ENCODE measurements at places on chromosomes 6 and 20. TPM values are rescaled to one million over a fixed set of nuclear protein-coding genes. Genes with fewer than 3 reads are reported as not detected.

The MRPS18A gene
- 49.5 TPM for total RNA-seq

The GSTA3 gene
- not detected for total RNA-seq

The PPP1R3G gene
- 0.07 TPM for total RNA-seq

The EMILIN3 gene
- 7.5 TPM for total RNA-seq

The IGF2R gene
- total RNA-seq: 97.3 TPM

The NMBR gene
- not detected for total RNA-seq

The ATRN gene
- total RNA-seq: 28.7 TPM

The CDSN gene
- not detected for total RNA-seq

The CCN6 gene
- not detected for total RNA-seq

The PNLDC1 gene
- total RNA-seq: 0.49 TPM

The TRIM10 gene
- not detected for total RNA-seq

DNA sequence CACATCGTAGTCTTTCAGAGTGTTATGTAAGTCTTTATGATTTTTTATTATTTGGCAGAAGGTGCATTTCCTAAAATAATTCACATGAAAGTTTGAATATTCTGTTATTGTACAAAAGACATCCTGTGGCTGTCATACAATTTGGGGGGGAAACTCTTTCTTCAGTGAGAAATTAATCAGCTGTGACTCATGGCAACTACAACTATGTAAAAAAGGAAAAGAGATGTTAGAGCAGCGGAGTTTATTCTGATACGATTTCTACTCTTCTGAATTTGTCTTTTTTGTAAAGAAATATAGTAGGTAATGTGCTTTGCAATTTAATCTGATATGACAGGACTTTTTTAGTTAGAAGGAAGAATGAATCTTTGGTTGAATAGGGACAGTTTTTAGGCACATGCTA, 14.2 kb downstream of the COL19A1 start:
- H3K4me1 ChIP-seq: no peaks in the 10 kb centered on the region
- DNase-seq: no peak
- H3K27ac ChIP-seq: no peak overlapping the region
- H3K27me3 ChIP-seq: no peaks in the 10 kb centered on the region
- H3K4me3 ChIP-seq: no peak overlapping the region

- H3K4me1 ChIP-seq: peaks cover 16% of the 10 kb centered on the region
- no peak overlapping the region for H3K4me3 ChIP-seq
- no peak overlapping the region for H3K27ac ChIP-seq
Measured at GRCh38 chr6:150412221-150412620, 43.4 kb downstream of the IYD start.

DNA sequence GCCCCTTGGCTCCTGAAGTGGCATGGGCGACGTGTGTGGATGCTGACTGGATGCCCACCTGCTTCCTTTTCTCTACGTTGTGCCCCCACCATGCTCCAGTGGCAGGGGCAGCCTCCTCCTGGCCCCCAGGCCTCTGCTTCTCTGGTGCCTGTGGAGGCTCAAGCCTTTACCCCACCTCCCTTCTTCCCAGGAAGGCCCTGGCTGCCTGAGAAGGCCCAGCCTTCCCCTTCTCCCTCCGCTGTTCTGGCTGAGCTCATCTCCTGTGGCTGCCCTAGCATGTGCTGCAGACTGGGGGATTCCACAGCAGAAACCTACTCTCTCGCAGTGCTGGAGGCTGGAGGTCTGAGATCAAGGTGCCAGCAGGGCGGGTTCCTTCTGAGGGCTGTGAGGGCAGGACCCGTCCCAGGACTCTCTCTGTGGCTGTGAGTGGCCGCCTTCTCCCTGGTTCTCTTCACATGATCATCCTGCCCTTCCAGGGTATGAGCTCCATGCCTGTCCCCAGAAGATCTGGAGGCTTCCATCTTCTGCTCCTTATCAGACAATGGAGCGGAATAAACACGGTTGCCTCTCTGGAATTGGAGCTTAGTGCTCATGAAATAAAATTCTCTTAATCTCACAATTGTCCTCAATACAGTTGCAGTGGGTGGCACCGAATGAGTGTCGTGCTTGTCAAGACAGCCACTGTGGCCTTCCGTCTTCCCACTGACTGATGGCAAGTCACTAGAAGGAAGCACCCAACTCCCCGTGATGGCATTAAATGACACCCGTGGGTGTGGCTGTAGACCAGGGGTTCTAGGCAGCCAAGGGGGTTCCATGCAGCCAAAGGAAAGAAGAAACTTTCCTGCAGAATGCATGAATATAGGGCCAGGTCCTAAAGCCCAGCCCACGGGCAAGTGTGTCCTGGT, 25.1 kb downstream of the PHACTR3 start:
- no peak overlapping the region for H3K27ac ChIP-seq
- peaks cover 10% of the 10 kb centered on the region for H3K4me1 ChIP-seq
- no peak for DNase-seq
- H3K27me3 ChIP-seq: peaks cover 63% of the 10 kb centered on the region
- peaks cover 3% of the 10 kb centered on the region for H3K36me3 ChIP-seq

- H3K27me3 ChIP-seq: no peaks in the 10 kb centered on the region
- DNase-seq: no peak
- peaks cover 22% of the 10 kb centered on the region for H3K36me3 ChIP-seq
- H3K27ac ChIP-seq: no peak overlapping the region
- H3K4me3 ChIP-seq: no peak overlapping the region
- peaks cover 4% of the 10 kb centered on the region for H3K4me1 ChIP-seq
Measured at GRCh38 chr6:158115102-158115501, 53.0 kb downstream of the SERAC1 start.

DNA sequence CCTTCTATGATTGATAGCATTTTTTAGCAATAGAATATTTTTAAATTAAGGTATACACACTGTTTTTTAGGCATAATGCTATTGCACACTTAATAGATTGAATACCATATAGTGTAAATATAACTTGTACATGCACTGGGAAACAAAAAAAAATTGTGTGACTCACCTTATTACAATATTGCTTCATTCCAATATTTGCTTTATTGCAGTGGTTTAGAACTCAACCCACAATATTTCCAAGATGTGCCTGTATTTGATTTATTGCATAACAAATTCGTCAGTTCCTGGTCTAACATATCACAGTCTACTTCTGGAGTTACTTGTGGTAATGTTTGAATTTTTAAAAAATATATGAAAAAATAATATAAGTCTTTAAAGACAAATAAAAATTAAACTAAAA, 41.9 kb upstream of the DEFB112 start:
- no peaks in the 10 kb centered on the region for H3K4me1 ChIP-seq
- H3K36me3 ChIP-seq: no peaks in the 10 kb centered on the region
- H3K4me3 ChIP-seq: no peak overlapping the region
- H3K27me3 ChIP-seq: no peaks in the 10 kb centered on the region

DNA sequence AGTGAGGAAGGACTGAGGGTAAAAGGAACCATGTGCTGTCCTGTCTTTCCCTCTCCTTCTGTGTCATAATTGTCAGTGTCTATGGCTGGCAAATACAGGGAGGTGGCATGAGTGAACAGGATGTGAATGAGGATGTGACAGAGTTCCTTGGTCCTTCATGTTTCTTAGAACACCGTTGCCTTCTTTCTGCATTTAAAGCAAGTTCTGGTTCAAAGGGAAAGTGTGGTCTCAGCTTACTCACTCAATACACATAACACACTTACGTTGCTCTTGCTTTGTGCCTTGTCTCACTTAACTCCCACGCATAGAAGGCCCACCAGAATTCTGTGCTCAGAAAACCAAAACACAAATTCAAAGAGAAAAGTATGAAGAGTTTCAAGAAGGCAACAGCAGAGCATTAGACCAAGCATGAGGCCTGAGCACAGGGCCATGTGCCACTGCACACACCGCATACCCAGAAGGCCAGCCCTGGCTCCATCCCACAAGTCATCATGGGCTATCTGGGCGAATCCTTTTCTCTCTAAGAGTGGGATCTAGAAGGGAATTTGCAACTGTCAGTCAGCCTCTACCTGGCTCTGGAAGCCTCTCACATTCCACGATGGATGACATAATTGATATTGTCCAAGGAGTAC, 38.9 kb upstream of the SAYSD1 start:
- DNase-seq: no peak
- no peaks in the 10 kb centered on the region for H3K4me1 ChIP-seq
- no peak overlapping the region for H3K27ac ChIP-seq

- no peak overlapping the region for H3K4me3 ChIP-seq
- peaks cover 49% of the 10 kb centered on the region for H3K4me1 ChIP-seq
- H3K36me3 ChIP-seq: peaks cover 10% of the 10 kb centered on the region
- H3K27ac ChIP-seq: no peak overlapping the region
- DNase-seq: no peak
Measured at GRCh38 chr20:37984018-37984785, 49.1 kb downstream of the TTI1 start.

DNA sequence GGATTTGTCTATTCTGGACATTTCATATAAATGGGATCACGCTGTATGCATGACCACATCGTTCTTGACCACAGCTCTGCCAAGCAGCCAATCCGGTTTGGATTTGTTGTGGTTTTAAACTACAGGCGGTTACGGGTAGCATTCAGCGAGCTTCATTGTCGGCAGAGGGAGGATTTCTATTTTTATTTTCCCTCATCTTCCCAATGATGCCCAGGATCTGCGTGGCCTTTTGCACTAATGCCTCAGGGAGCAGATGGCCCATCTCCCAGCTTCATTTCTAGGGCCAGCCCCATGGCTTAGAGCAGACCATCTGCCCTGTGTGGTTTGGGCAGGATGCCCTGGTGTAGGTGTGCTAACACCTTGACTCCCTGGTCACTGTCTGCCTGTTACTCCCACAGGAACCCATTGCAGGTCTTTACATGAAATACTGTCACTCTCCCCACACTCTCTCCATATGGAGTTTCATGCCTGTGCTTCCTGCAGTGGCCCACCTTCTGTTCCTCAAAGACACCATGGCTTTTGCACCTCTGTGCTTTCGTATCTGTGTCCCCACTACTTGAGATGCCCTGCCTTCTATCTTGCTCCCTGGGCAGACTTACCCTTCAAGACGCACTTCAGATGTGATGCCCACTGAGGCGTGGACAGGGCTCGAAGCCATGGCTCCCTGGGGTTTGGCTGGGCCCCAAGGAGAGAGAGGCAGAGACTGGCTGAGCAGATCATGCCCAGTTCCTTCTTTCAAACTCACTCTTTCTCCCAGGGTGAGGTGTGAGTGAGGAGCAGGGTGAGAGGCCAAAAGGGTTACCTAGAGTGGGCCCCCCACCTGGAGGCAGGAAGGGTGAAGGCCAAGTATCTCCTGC, 26.0 kb downstream of the SDCBP2 start:
- no peak overlapping the region for H3K4me3 ChIP-seq
- no peaks in the 10 kb centered on the region for H3K36me3 ChIP-seq
- DNase-seq: no peak
- no peak overlapping the region for H3K27ac ChIP-seq

DNA sequence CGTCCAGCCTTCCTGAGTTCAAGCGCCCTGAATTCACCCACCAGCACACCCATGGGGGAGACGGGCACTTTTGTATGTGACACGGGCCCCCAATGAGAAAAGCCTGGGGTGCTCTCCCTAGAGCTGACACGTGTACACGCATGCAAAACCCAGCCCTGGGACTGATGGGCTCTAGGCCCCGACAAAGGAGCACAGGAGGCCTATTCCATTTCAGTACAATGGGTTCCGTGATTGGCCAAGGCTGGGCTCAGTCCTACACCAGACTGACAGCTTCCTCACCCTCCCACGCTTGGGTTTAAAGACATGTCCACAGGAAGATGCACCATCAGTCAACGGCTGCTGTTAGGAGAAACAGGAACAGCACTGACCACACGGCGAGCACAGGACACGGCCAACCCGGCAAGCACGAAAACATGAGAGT, 8.8 kb downstream of the ZBTB46 start:
- no peak overlapping the region for H3K4me3 ChIP-seq
- H3K4me1 ChIP-seq: peaks cover 25% of the 10 kb centered on the region
- H3K27ac ChIP-seq: no peak overlapping the region
- H3K36me3 ChIP-seq: no peaks in the 10 kb centered on the region
- no peaks in the 10 kb centered on the region for H3K27me3 ChIP-seq

DNA sequence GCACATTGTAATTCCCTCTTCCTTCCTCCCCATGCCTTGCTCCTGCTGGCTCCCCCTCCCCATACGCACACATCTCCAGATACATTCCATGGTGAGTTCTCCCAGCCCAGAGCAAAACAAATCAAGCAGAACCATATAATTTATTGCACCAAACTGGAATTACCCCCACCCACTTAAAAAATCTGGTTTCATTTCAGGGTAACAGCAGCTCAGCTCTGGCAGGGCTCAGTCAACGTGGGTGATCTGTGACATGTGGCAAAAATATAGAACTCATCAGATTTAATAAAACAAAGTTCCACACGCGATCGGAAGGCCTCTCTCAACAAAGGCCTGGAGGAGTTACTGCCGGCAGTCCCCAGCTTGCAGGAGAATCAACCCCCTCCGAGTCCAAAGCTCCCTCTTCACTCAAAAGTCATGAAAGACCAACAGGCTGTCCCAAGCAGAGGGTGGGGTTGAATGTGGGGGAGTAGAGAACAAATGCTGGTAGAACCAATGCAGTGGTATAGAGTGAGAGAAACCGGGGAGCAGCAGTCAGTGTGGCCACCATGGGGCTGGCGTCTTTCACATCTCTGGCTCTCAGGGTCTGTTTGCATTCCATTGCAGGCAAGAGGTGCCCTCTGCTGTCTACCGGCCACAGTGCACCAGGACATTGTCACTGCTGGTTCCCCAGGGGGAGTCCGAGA, 323.3 kb upstream of the NT5E start:
- H3K4me3 ChIP-seq: no peak overlapping the region
- no peaks in the 10 kb centered on the region for H3K4me1 ChIP-seq
- H3K36me3 ChIP-seq: no peaks in the 10 kb centered on the region
- DNase-seq: peak; percentile 43
- H3K27me3 ChIP-seq: peaks cover 48% of the 10 kb centered on the region

GRCh38 chr6:2412731-2413130, 167.3 kb upstream of the GMDS start:
- H3K27ac ChIP-seq: no peak overlapping the region
- DNase-seq: no peak
- no peaks in the 10 kb centered on the region for H3K27me3 ChIP-seq
- H3K36me3 ChIP-seq: no peaks in the 10 kb centered on the region
- no peaks in the 10 kb centered on the region for H3K4me1 ChIP-seq

GRCh38 chr6:124961464-124961776, 817 bp upstream of the RNF217 start:
- H3K4me1 ChIP-seq: peaks cover 34% of the 10 kb centered on the region
- H3K27me3 ChIP-seq: peaks cover 3% of the 10 kb centered on the region
- no peak for DNase-seq
- no peaks in the 10 kb centered on the region for H3K36me3 ChIP-seq
- peak overlapping the region; percentile 93 for H3K4me3 ChIP-seq

DNA sequence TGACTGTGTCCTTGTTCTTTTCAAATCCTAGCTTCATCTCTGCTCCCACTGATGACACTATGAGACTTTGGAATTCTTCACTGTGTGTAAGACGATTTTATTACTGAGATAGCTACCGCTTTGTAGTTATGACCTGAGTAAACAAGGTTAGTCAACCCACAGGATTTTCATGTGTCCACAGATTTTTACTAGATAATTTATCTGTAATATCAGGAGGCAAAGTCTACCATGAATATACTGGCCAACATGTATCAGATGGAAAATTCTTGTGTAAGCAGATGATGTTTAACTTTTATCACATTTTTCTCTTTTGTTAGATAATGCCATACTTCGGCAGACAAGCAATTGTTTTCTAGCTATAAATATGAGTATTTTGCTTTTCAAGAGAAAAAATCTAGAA, 119.8 kb downstream of the SGK1 start:
- H3K4me1 ChIP-seq: no peaks in the 10 kb centered on the region
- DNase-seq: no peak
- H3K27ac ChIP-seq: no peak overlapping the region
- no peaks in the 10 kb centered on the region for H3K36me3 ChIP-seq
- no peak overlapping the region for H3K4me3 ChIP-seq

GRCh38 chr6:36827261-36828079, 11.8 kb downstream of the CPNE5 start:
- H3K27me3 ChIP-seq: no peaks in the 10 kb centered on the region
- no peak for DNase-seq
- H3K4me3 ChIP-seq: peak overlapping the region; percentile 38
- H3K27ac ChIP-seq: peak overlapping the region; percentile 94

All from neural crest cell (in vitro differentiated cells).